ENCODE measurements at places on chromosomes 11 and 22.

DNA sequence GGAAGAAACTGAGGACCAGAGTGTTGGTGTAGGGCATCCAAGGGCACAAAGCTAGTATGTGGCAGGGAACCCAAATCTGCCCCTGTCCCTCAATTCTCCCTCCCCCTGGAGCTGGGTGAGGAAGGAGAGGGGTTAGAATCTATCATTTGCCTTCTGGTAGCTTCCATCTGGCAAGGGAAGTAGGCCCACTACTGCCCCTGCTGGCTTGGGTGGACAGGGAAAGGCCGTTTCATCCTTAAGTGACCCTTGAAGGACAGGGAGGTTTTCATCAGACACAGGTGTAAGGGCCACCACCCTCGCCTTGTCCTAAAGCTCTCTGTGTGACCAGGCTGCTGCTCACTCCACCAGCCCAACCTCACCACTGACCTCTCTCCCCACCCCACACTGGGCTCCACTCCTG lies 22.1 kb downstream of the NECTIN1 start:
- DNase-seq: no peak

DNA sequence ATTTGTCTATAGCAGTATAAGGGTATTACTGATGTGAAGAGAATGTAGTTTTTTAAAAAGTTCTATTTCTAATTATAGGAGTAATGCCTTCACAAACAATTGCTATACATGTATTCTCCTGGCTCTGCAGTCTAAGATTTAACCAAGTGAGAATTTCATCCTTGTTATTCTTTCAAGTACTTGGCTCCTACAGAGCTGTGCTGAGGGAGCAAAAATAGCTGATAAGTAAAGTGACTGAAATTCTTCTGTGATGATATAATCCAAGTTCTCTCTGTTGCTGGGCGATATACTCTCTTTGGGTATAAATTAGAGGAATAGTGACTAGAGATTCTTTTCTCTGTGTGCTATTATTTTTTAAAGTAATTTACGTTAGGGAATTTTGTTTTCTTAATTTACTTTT lies 68.0 kb downstream of the PGR start:
- DNase-seq: no peak

DNA sequence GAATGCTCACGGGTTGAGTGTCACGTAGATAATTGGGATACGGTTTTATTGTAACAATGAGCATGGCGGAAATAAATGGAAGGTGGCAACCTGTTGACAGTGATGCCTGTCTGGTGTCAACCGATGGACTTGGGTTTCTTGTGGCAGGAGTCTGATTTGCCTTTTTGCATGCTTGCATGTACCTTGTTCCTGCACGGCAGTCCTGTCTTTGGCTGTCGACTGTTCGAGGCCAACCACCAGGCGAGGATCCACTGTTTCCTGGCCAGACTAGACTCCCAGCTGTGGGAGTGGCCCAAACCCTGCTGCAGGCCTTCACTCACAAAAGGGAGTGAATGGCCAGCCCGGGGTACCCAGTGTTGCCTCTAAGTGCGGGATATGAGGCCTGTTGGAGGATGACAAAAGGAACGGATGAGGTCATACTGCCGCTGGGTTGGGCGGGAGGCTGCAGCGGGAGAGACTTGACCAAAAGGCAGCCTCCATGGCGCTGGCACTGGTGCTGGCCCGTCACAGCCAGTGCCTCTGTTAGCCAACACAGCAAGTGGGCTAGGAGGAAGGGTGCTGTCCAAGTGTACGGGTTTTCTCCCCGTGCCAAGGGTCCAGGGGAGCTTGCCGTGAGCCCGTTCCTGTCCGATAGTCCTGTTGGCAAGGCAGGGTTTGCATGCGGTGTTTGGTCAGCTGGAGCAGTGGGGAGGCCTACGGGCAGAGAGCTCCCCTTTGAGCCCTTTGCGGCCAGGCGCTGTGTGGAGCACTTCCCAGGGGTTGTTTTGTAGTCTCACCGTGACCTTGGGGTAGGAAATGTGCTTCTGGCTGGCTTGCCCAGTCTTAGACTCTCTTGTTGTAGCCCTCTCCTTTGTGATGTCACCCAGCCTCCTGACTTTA lies 974 bp downstream of the DGCR8 start:
- DNase-seq: no peak

DNA sequence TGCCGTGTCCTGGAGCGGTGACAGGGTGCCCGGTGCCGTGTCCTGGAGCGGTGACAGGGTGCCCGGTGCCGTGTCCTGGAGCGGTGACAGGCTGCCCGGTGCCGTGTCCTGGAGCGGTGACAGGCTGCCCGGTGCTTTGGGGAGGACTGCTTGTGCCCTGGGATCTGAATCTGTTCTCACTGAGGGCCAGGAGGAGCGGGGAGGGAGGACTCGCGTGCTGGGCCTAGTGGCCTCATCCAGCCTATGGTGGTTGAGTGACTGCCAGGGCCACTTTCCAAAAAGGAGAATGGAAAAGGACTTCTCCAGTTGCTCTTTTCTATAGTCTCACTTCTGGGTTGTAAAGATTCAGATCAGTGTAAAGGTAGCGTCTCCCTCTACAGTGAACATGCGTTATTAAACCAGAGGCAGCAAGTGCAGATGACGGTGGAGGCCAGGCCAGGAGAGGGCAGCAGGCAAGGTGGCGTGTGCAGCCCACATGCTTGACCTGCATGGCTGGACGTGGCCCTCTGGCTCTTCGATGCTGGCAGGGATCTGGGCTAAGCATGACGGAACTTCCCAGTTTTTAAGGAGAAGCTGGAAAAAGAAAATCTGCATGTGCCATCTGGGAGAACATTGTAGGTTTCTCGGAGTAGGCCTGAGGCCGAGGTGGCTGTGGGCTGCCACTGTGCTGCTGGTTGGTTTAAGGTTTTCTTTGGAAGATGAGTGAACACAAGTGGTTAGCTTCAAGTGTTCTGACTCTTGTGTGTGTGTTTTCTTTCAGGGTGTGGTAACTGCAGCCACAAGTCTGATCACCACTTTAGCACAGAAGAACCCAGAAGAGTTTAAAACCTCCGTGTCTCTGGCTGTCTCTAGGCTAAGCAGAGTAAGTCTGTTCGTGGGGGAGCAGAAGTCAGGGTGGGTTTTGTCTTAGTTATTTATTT lies 55.0 kb downstream of the AP2A2 start:
- no peak for DNase-seq

GRCh38 chr22:38212442-38212841 lies 10.6 kb downstream of the MAFF start:
- no peak for DNase-seq

- DNase-seq: no peak
These were observed 54.3 kb downstream of the BTG4 start for GRCh38 chr11:111457731-111458368.

DNA sequence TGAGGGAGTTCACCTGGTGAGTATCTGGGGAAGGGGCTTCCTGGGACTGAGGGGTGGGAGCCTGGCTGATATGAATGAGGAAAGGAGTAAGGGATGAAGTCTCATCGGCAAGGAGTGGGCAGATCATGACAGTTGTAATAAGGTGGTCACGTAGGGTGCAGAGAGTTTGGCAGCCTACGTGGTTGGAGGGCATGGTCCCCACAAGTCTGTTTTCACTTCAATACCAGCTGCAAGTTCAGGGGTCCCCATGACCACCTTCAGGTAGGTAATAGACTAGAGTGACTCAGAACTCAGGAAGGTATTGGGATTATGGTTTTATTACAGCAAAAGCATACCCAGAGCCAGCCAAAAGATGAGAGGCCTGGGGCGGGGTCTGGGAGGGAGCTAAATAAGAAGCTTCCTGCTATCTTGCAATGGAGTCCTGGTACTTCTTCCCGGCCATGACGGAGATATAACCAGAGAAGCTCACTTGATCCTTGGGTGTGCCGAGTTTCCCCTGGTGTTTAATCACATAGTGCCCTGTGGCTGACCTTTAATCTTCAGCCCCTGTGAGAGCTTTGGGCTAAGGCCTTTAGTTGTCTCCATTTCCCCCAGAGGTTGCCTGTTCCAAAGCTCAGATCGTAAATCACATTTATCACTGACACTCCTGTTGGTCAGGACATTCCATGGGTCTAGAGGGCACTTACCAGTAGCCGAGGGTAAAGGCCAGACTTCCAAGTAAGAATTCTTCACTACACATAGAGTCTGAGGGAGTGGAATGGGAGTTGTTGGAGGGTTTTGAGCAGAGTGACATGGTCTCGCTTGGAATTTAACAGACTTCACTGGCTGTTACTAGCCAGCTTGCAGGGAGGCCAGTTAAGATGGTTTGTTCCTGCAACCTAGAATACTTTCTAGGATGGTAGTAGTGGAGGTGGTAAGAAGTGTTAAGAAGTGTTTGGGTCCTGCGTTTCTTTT lies 9.1 kb downstream of the SLC3A2 start:
- DNase-seq: no peak

- no peak for DNase-seq
These were observed 9.0 kb downstream of the CCDC88B start for GRCh38 chr11:64349025-64349387.

GRCh38 chr11:82775736-82776346 lies 42.2 kb upstream of the FAM181B start:
- no peak for DNase-seq

- no peak for DNase-seq
These were observed 23.9 kb upstream of the PANX2 start for GRCh38 chr22:50146439-50147238.

GRCh38 chr11:44303401-44303938 lies 6.5 kb downstream of the ALX4 start:
- DNase-seq: no peak

DNA sequence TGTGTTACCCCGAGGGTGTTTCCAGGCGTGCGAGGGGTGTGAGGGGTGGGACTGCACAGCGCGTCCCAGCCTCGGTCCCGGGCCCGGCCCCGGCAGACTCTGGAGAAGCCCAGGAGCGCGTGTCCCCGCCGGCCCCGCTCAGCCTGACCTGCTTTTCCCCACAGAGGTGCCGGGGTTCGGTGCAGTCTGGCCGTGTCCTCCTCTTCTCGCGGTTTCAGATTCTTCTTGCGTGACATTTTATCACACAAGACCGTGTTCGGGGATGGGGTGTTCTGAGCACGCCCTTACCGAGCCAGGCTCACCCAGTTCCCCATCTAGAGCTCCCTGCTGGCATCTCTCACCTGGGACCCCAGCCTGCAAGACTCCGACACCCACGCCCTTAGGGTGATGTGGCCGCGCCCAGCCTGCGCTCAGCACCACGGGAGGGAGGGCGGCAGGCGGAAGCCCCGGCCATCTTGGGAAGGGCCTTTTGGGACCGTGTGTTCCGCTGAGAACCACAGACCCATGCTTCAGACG lies 775.6 kb downstream of the BRD1 start:
- no peak for DNase-seq

DNA sequence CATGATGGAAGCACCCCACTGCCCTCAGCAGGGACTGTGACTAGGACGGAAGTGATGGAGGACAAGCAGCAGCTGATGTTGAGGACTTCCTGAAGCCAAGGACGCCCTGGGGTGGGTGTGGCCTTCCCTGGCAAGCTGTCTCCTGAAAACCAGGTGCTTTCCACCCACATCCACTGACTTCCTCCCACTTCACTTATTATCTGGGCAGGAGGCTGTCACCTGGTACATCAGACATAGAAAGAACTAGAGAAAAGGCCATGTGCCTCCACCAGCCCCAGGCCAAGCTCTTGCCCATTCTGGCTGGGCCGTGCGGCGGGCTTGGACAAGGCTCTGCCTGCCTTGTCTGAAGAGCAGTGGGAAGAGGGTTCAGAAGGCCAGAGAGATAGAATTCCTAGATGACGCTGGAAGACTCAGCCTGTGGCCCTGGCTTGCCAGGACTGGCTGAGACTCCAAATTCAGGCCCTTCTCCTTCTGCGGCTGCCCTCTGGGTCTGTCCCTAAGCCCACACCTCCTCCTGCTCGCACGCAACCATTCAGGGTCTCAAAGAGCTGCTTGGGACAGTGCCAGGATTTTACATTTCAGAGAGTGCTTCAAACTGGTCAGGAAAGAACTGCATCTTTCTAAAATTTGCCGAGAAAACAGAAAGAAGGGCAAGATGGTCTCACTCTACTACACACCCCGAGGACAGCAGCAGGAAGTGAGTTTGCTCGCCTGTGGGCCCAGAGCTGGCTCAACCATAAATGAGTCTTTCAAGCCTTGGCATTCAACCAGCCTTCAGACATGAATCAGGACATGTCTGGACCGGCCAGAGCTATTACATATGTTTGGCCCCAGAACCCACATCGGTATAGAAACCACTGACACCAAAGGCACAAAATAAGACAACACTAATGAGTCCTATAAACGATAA lies 13.3 kb downstream of the ARHGAP1 start:
- DNase-seq: no peak

GRCh38 chr11:62340269-62340901 lies 3.1 kb downstream of the ASRGL1 start:
- DNase-seq: peak; percentile 17

- no peak for DNase-seq
These were observed 416.7 kb upstream of the CADM1 start for GRCh38 chr11:115920841-115921480.

- DNase-seq: no peak
These were observed 975.5 kb upstream of the CCDC90B start for GRCh38 chr11:84261707-84262106.

GRCh38 chr11:2305140-2305778 lies 3.4 kb downstream of the TSPAN32 start:
- DNase-seq: peak; percentile 82

- DNase-seq: no peak
These were observed 3.9 kb upstream of the IL18BP start for GRCh38 chr11:71994786-71995185.

DNA sequence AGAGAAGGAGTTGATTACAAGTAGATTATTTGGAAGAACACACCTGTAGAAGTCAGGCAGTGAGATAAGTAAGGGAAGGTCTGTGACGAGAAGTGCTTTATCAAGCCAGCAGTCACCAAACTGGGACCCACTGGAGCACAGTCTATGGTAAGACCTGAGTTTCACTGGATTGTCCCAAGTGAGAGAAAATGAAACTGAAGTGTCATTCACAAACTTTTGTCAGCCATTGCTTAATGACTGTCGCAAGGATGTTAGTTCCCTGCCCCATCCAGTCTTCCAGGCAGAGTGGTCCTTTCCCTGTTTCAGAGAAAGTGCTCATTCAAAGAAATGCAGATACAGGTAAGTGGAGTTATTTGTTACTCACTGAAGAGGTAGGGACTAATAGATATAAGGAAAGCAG lies 728.0 kb upstream of the TENM4 start:
- no peak for DNase-seq

DNA sequence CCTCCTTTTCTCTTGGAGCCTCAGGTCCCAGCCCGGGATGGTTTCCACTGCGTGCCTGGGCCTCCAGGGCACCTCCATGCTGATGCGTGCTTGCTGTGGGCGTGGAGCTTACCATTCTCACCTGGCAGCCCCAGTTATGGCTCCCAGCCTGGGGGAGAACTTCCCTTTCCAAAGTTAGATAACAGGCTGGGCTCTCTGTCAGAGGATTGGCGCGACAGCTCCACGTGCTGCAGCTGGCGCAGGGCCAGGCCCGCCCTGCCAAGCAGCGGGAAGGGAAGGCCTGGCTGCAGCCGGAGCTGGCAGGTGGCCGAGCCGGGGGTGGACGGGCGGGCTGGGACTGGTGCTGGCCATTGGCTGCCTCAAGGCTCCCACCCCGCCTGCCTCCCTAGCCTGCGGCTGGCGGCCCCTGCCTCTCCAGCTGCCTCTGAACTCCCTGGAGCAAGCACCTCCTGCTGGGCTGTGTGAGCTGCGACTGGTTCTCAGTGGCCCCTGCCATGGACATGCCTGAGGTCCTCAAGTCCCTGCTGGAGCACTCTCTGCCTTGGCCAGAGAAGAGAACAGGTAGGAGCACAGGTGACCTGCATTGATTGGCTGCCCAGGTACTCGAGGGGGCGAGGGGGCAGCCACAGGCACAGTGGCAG lies 14.6 kb upstream of the TEF start:
- DNase-seq: no peak

All from activated B cell treated with CpG ODN at 0.5 μM for 24 hours (primary cell).